Stimulated activated CD4-positive, alpha-beta T cell treated with anti-CD3 and anti-CD28 coated beads, TNF-alpha, amount 100 ng/mL, for 1 hour (primary cell): ENCODE measurements at places on chromosomes 12 and 14.
A peak's percentile ranks its signal among the peaks of the same experiment; 100 is the strongest.

GRCh38 chr14:58747181-58747580, 109.4 kb downstream of the DACT1 start:
- DNase-seq: no peak

DNA sequence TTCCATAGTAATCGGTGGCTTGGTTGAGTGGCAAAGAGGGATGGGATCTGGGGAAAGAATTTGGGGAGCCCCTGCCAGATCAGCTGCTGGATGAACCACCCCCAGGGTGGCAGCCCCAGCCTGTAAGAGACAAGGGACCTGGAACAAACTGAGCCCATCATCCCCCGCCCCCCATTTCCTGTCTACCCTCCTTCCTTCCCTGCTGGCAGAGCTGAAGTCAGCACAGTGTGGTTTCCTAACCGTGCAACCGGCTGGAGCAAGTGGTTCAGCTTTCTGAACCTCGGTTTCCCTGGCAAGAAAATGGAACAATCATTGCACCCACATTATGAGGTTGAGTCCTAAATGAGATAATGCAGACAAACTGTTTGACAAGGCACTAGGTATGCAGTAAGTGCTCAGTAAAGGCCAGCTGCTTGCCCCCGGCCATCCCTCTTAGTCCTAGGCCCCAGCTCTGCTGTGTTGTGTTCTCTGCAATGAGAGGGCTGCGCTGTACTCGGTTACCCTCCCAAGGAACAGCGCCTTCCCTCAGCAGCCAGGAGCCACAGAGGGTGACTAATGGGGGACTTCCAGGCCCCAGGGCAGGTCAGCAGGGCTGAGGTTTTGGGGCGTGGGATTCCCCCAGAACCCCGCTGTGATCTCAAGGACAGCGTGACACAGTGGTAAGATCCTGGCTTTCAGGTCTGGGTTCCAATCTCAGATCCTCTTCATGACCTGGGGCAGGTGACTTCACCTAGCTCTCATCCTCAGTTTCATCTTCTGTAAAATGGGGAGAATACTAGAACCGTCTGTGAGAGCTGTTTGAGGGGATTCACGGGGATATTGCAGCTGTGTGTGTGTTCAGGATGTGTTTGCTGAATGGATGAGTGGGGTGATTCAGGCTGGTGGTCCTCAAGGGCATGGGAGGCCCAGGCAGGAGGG, 16.5 kb downstream of the SELPLG start:
- peak; percentile 54 for DNase-seq

GRCh38 chr12:12456637-12457036, 99.8 kb downstream of the BORCS5 start:
- DNase-seq: no peak

DNA sequence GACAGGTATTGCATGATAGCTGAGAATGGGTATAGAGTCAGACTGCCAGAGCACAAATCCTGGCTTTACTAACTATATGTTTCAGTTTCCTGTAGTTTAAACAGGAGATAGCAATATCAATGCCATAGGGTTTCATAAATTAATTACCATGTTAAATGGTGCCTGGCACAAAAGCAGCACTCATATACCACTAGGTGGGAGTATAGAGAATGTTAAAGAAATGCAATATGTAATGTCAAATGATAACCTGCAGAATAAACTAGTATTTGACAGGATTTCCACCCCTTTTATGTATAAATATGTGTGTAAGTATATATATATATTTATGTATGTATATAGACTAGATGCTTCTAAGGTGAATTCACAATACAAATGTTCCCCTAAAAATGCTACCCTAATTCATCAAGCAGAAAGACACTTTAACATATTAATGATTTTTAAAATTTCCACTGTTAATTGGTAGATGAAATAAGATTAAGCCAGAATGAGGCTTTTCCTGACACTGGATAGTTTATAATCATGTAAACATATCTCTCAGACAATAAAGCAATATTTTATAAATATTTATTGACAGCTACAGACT, 8.6 kb downstream of the WDR89 start:
- DNase-seq: no peak

- no peak for DNase-seq
Measured at GRCh38 chr14:104917993-104918392, 6.7 kb upstream of the PLD4 start.

DNA sequence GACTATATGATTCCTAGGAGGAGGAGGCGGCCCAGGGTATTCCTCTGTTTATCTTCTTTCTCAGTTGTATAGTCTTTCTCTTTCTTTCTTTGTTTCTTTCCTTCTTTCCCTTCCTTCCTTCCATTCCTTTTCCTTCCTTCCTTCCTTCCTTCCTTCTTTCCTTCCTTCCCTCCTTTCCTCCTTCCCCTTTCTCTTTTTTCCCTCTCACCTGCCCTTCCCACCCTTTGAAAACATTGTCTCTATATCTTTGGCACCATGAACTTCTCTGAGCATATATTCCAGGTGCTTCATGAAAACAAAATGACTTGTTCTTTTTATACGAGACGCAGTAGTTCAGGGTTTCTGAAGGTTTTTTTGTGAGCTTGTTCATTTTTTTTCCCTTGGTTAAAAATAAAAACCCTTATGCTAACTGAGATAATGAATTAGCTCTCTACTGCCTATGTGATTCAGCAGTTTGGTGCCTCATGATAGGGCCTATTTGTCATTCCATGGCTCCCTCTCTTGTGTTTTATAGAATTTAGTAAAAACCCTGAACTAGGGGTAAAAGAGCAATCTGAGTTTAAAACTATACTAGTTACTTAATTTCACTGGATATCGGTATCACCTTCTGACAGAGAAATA, 3.2 kb upstream of the TESPA1 start:
- no peak for DNase-seq

DNA sequence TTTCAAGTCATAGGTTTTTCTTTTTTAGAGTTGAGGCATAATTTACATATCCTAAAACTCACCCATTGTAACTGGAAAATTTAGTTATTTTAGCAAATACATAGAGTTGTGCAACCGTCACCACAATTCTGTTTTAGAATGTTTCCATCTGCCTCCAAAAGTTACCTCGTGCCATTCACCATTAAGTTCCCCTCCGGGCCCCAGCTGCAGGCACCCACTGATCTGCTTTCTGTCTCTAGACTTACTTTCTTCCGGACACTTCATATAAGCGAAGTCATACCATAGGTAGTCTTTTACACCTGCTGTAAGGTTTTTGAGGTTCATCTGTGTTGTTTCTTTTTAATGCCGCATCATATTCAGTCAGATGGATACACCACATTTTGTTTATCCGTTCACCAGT, 28.7 kb downstream of the PPP2R5C start:
- DNase-seq: no peak

- no peak for DNase-seq
Measured at GRCh38 chr14:103688906-103689902, 26.0 kb downstream of the XRCC3 start.

GRCh38 chr12:30795410-30796312, 40.9 kb upstream of the CAPRIN2 start:
- DNase-seq: peak; percentile 13

GRCh38 chr14:24279301-24280186, 8.1 kb upstream of the RABGGTA start:
- DNase-seq: no peak

DNA sequence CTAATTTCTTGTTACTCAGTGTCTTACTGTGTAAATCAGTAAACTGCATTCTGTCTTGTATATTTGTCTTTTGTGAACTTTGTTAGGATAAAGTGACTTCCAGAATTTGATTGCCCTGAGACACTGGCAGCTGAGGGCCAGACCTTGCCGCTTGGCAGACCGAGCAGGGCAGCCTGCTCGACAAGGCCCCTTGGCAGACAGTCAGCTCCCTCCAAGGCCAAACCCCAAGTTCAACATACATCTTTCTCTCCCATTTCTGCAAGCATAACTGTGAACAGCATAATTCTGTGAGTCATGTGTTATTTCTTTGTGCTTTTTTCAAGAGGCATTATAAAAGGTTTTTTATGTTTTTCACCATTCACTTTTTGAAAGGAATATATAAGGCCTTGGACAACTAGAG, 39.2 kb upstream of the BMAL2 start:
- DNase-seq: no peak

- DNase-seq: no peak
Measured at GRCh38 chr12:69658203-69658602, 40.9 kb downstream of the BEST3 start.

DNA sequence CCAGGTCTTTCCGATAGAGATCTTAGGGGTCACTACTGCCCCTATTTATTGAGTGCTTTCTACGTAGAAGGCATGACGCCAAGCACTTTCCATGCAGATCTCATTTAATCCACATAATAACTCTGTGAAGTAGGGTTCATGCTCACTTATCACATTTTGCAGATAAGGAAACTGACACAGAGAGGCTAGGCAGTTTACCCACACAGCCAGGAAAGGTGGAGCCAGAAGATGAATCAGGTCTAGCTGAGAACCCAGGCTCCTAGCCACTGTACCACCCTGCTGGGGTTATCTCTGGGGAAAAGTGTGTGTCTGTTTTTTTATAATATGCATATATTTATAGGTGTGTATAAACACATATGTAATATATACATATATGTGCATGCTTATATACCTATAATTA, 83.6 kb downstream of the KSR2 start:
- DNase-seq: no peak

GRCh38 chr12:82955043-82955442, 268.3 kb downstream of the TMTC2 start:
- DNase-seq: no peak

DNA sequence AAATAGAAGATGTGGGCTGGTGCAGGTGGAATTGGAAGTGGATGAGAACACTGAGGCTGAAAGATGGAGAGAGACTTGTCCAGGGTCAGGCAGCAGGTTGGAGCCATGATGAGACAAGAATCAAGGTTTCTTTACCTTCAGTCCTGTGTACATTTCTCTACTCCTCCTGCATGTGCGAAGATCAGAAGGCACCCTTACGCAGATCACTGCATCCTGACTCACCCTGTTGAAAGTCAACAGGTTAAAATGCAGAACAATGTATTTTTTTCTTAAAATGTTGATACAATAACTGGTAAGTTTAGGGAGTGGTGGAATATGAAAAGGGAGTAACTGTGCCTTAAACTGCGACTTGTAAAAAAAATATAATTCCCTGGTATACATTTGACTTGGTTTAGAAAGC, 47.8 kb downstream of the TESPA1 start:
- no peak for DNase-seq

GRCh38 chr14:90767899-90768298, 48.3 kb downstream of the TTC7B start:
- DNase-seq: no peak

GRCh38 chr14:68539241-68539737, 253.6 kb downstream of the ZFP36L1 start:
- DNase-seq: no peak

DNA sequence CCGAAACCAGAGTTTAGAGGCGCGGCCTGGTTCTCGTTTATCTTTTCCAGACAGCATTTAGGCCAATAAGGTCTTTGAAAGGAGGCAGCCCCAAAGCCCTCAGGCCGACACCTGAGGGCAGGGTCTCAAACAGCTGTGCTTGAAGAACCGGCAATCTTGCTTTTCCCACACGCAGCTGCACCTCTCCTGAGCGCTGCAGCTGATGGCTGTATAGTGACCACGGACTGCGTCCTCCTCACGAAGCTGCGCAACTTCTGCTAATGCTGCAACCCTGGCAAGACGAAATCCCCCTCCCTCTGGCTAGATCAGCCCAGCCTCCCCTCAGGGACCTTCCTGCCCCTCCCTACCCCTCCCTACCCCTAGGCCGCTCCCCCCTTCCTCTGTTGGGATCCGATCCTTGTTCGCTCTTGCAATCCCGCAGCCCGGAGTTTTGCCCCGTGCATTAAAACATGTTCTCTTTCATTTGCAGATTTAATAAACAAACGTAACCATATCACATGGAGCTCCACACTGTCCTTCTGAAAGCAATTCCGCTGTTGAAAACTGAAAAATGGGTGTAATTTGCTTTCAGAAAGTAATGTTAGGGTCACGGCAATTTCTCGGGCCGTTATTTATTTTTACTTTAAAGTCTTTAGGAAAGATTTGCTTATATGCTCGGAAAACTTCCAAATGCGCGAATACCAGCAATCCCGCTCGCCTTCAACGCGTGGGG, 4.8 kb upstream of the PAX9 start:
- no peak for DNase-seq

DNA sequence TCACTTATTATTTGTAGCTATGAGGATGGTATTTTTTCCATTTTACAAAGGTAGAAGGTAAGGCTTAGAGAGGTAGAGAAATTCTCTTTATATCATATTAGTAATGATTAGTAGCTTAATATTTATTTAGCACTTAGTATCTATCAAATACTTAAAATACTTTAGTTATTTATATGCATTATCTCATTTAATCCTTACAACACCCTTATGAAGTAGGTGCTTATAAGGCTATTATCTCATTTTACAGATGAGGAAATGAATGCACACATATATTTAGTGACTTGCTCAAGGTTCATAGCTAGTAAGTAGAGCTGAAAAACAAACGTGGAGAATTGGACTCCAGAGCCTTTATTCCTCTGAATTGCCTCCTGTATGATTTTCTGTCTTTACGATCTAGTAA, 11.0 kb downstream of the RAB5B start:
- no peak for DNase-seq

DNA sequence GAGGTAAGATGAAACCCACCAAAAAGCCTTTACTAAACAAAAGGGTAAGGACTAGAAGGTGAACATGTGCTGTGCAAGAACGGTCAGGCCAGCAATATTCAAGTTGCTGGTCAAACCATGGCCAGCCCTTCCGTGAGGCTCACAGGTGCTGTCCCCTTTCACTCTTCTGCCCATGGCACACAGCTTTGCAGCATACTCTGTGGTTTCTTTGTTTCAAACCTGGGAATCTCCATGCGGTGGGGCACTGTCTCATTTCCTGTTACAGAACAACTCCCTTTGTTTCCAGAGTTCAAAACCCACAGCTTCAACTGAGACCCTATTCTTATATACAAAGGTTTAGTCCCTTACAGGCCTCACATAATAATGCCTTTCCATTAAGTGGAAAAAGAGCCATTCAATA, 1.7 kb upstream of the OVCH1 start:
- no peak for DNase-seq

GRCh38 chr14:53367644-53368026, 214.5 kb upstream of the DDHD1 start:
- DNase-seq: no peak

DNA sequence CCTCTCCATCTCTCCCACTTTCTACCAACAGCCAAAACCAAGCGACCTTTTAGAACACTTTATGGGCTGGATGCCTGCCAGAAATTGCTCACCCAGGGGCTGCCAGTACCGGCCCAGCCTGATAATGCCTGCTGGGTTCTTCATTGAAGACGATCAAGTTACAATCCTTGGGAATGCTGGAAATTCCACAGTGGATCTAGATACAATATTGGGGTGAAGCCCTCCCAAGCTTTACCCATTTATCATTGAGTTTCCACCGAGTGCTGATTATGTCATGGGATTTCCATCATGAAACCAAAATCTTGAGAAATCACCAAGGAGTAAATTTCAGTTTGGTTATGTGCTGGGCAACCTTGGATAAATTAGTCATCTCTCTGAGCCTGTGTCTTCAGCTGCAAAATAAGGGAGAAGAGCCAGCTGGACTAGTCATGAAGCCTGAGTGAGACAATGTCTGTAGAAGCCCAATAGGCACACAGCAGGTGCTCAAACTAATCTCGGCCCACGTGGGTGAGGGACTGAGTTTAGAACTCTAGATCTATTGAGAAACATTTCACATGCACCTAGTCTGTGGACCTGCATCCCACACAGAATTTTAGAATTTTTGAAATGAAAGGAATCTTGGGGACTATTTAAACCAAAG, 75.5 kb upstream of the CLMN start:
- no peak for DNase-seq

GRCh38 chr12:64103825-64104740, 118.0 kb downstream of the KICS2 start:
- no peak for DNase-seq

- DNase-seq: no peak
Measured at GRCh38 chr12:42284157-42284556, 41.7 kb downstream of the ZCRB1 start.

GRCh38 chr14:100286484-100287191, 19.6 kb downstream of the SLC25A29 start:
- DNase-seq: no peak
